ENCODE measurements at places on chromosomes 12 and 14. TPM values are rescaled to one million over a fixed set of nuclear protein-coding genes. Genes with fewer than 3 reads are reported as not detected.

The LALBA gene
- total RNA-seq: 0.47 TPM

The C12orf43 gene
- 13.6 TPM for total RNA-seq

The P2RX2 gene
- not detected for total RNA-seq

The CSAD gene
- total RNA-seq: 26.0 TPM

The EFS gene
- total RNA-seq: 17.5 TPM

The FOXJ2 gene
- 7.3 TPM for total RNA-seq

The MUCL1 gene
- total RNA-seq: not detected

The PIANP gene
- 1.2 TPM for total RNA-seq

The REM2 gene
- 1.7 TPM for total RNA-seq

The TCL1B gene
- total RNA-seq: not detected

DNA sequence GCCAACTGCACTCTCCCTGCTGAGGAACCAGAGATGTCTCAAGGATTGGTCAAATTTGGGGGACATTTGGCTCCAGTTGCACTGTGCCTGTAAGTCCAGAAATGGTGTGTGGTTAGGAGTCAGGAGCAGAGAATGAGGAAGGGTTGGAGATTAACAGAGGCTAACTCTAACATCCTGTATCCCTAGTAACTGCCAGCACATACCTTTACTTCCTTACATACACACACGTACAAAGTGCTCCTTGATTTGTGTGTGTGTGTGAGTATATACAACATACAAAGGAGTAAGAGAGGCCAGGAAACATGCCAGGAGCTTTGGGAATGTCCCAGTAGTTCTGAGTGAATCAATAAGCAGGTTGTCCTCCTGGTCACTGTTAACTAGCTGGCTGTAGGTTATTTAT, 39.8 kb upstream of the NRXN3 start:
- DNase-seq: no peak

GRCh38 chr14:44291366-44291915, 215.6 kb downstream of the FSCB start:
- peak; percentile 19 for DNase-seq

GRCh38 chr12:128471491-128471890, 204.5 kb downstream of the TMEM132C start:
- DNase-seq: no peak

DNA sequence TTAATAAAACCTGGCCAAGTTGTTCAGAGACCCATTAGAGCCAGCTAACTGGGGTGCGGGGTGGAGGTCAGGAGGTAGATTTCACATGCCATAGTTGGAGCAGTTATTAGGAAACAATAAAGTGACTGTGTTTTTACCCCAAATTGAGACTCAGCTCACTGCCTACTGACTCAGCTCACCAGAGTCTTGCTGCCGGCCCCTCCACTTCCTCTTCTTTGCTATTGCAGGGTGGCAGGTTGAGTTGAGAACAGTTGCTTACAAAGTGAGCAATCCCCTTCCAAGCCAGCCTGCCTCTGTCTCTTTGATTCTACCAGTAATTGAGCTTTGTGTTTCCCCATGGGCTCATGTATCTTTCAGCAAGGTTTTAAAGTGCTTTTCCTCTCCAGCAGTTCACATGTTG, 12.9 kb downstream of the ST8SIA1 start:
- DNase-seq: no peak

DNA sequence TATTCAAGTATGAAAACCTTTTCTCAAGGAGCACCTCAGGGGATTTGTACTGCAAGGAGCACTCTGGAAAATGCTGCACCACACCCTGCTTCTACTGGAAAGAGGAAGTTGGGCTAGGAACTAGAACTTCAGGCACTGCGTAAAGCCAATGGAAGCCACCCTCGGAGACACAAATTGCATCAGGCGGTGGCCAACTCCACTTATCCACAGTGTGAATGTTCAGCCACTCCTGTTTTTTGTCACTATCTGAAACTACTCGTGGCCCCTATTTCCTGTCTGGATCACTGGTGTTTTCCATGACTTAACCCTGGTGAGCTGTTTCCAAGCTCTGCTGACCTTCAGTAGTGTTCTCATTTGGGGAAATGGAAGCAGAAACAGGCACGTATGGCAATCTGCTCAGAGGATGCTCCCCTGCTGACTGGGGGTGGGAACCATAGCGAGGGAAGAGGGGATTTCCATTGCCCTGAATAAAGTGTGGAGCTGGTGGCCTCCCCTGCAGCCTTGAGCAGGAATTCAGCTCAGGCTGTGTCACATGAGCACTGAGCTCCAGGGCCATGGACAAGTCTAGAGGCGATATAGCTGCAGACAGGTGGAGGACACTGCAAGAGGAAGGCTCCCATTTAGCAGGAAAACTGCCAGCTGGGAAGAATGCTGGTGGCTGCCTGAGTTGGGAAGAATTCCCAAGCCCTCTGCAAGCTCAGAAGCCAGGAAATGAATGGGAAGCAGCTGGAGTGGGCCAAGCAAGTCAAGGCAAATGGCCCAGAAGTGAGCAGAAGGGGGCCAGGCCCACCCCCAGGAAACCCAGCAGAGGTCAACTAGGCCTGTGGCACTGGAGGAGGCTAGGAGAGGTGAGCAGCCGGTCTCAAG, 50.5 kb upstream of the RAP1B start:
- DNase-seq: no peak

GRCh38 chr12:108285016-108285415, 54.1 kb downstream of the CMKLR1 start:
- DNase-seq: no peak

GRCh38 chr12:103431387-103431786, 64.4 kb downstream of the C12orf42 start:
- no peak for DNase-seq

- DNase-seq: no peak
These were observed 197.8 kb downstream of the FSCB start for GRCh38 chr14:44309331-44309730.

GRCh38 chr12:99284161-99284560, 363.4 kb upstream of the GARIN6 start:
- DNase-seq: no peak

DNA sequence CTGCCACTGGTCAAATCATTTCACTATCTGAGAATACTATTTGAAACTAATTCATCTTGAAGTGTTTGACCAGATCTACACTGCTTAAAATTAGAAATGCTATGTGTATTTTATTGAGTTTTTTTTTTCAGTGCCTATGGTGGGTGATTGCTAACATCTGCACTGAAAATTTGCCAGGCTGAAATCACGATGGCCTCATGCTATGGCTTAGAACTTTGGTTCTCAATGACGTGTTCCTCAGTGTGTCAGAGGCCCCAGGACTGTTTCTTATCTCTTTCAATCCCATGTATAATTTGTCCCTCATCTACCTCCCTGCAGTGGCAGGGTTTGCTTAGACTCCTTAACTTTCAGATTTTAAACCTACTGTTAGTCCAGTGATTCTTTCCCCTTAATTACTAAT, 36.2 kb upstream of the NKX2-8 start:
- DNase-seq: no peak

DNA sequence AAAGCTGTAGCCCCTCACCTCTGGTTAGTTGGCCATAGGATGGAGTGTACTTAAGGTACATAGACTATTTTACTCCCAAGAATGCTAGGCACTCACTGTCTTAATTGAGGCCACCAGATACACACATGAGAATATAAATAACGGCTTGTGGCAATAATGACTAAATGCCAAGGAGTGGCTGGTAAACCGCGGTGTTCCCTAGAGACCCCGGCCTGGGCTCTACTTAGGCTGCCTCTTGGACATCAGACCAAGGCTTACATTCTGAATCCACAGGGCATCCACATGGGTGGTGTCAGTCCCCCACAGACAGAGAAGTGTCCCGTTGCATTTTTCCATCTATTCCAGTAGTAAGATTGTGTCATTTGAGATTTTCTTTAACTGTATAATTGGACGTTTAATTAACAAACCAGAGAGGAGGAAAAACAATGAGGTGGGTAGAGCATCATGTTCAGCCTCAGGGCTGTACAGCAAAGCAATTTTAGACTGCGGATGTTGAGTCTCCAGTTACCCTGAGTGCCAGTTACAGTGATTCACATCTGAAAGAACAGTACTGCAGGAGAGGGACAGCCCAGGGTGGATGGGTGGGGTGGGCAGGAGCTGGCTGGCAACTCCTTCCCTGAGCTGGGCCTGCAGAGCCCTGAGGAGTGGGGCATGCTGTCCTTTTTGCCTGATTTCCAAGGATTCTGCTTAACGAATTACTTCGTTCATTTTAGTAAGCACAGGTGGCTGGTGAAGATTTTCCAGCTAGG, 20.5 kb downstream of the CKB start:
- peak; percentile 52 for DNase-seq

DNA sequence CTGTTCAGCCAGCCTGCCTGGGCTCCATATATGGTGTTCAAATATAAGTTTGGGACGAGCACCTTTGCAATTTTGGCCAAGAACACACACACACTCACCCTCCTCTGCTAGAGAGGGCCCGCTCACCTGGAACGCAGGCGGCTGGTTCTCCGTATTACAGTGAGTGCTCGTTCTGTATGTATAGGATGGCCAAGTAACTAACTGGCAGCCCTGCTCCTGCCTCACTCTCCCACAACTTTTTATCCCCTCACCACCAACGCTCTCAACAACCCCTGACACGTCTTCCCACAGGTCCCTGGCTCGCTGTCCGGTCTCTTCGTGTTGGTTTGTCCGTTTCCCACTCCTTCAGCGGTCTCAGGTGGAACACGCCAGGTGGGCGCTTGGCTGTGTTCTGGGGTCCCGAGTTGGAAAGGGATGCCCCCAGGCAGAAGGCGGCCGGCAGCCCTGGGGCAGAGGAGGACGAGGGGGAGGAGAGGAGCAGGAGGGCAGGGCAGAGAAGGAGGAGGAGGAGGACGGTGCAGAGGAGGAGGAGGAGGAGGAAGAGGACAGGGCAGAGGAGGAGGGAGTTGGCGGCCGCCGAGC, 398 bp upstream of the MSRB3 start:
- no peak for DNase-seq

DNA sequence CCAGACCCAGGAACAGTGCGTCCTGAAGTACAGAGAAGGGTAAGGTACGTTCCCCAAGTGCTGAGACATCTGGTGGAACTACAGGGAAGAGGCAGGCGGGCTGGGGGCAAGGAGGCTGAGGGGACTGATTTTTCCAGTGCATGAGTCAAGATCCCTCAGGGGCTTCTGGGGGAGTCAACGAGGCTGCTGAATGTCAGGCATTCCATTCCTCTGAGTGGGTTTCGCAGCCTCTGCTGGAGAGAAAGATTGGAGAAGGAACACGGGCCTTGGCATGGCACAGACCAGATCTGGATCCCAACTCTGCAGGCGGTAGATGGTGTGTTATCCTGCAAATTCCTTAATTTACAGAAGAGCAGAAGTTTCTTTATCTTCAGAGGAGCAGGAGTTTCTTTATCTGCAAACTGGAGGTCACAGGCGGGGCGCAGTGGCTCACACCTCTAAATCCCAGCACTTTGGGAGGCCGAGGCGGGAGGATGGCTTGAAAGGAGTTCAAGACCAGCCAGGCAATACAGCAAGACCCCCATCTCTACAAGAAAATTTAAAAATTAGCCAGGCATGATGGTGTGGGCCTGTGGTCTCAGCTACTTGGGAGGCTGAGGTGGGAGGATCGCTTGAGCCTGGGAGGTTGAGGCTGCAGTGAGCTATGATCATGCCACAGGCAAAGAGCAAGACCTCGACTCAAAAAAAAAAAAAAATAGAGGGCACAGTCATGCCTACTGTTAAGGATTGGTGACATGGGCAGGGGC, 132.6 kb upstream of the MAP1LC3B2 start:
- no peak for DNase-seq

GRCh38 chr12:4201333-4202100, 72.0 kb upstream of the CCND2 start:
- DNase-seq: no peak

DNA sequence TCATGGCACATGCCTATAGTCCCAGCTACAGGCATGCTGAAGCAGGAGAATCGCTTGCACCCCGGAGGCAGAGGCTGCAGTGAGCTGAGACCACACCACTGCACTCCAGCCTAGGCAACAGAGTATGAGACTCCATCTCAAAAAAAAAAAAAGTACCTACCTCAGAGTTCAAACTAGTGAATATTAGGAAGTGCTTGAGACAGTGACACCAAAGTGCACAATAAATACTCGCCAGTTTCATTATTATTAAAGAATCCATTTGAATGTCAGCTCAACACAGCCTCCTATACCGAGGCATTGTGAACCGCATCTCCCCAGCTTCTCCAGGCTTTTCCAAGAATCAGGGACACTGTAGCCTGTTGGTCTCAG, 5.0 kb downstream of the GAPDH start:
- no peak for DNase-seq

DNA sequence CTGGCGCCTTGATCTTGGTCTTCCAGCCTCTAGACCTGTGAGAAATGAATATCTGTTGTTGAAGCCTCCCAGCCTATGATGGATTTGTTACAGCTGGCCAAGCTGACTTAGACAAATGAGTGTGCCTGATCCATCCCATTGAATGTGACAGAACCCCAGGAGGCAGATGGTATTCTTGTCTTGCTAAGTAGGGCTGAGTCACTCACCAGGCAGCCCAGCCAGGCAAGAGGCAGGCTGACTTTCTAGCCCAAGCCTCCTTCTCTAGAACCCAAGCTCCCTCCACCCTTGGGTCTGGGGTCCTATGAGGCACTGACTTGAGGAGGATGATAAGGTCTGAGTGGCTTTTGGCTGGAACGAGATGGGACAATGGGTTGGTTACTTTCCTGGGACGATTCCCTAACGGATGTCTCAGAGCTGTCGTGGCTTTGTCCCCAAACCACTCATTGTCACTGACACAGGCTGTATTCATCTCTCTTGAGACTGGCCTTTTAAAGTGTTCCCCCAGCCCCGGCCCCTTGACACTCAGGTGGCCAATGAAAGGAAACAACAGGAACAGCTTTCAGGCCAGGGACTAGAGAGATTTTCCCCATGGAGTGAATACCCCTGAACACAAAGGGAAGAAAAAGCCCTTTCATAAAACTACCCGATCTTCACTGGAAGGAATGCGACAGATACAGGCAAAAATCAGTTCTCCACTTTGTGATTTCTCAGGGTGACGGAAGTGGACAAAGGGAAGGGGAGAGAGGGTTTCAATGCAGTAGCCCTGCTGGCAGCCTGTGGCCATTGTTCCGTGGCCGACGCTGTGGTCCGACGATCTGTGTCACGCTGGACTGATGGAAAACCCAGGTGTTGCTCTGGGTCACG, 264.2 kb downstream of the AACS start:
- DNase-seq: peak; percentile 17

GRCh38 chr12:46407361-46407760, 34.8 kb upstream of the SLC38A2 start:
- no peak for DNase-seq

DNA sequence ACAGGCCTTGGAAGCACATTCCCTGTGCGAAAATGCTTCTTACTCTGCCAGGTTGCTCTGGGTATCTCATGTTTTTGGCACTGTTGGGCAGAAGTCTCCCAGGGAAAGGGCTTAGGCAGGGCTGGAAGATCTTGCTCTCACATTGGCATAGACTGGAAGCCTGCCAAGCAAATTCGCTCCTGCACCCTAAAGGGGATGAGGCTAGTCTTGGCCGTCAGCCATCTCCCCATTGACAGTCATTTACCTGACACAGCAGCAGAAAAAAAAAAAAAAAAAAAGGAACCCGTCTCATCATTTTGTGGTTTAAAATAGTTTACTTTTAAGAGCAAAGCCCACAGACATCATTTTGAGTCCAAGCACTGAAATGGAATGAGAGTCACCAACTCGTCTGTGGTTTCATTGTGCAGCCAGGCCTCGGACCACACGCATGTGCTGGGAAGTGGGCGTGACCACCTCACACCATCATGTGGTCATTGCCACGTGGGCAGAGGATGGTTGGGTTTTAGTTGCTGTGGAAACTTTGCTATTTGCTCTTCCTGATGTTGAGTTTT, 84.8 kb downstream of the NRXN3 start:
- DNase-seq: no peak

GRCh38 chr12:31057671-31058070, 16.0 kb upstream of the DDX11 start:
- DNase-seq: no peak
